Fibroblast of gingiva (primary cell): ENCODE measurements at places on chromosomes 1 and 21.

GRCh38 chr1:203791498-203791897, 3.9 kb upstream of the ZBED6 start:
- no peak for DNase-seq

DNA sequence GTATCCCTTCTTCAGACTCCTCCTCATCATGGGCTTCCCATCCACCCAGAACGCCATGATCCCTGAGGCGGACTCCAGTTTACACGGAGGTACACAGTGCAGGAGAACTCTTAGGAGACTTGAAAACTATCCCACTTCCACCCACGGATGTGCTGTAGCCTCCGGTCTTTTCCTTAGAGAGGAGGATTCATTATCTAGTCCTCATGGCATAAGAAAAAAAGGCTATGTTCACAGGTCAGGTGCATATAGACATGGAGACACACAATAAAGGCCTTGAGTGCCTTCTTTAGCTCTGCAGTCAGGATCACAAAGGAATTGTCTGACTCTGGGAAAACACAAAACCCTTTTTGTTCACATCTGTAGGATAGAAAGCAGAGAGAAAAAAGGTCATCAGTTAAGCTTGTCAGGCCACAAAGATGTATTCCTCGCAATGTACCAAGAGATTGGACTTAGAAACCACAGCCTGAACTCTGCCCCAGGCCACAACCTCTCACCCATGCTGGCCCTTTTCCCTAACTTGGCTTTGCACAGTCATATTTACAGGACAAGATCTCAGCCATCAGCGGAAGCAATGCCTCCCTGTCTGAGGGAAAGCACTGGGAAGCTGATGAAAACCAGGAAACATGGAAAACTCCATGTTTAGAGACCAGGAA, 9.0 kb downstream of the CRP start:
- DNase-seq, result no peak

DNA sequence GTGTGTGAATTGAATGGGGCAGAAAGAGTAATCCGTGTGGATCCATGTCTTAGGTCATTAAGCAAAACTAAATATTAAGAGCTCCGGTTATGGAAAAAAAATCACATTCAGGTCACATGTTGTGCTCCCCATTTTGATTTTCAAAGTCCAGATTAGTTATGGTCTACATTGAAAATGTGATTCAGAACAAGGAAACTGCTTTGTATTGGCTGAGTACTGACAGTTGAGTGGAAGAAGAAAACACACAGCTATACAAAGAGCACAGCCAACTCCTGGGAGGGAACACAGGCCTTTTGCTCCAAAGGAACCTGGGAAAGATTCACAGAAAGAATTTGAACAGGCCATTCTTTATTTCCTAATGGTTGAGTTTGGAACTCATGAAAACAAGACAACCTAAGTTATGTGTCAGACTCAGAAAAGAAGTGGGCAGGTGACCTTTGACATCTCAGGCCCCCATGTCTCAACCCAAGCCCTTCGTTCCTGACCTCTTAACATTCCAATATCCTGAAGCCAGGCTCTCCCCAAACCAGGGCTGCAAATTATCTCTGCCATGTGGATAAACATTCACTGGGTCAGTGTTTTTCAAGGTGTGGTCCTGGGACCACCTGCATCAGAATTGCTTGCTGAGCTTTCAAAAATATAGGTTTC, 159.3 kb upstream of the LMO4 start:
- no peak for DNase-seq

DNA sequence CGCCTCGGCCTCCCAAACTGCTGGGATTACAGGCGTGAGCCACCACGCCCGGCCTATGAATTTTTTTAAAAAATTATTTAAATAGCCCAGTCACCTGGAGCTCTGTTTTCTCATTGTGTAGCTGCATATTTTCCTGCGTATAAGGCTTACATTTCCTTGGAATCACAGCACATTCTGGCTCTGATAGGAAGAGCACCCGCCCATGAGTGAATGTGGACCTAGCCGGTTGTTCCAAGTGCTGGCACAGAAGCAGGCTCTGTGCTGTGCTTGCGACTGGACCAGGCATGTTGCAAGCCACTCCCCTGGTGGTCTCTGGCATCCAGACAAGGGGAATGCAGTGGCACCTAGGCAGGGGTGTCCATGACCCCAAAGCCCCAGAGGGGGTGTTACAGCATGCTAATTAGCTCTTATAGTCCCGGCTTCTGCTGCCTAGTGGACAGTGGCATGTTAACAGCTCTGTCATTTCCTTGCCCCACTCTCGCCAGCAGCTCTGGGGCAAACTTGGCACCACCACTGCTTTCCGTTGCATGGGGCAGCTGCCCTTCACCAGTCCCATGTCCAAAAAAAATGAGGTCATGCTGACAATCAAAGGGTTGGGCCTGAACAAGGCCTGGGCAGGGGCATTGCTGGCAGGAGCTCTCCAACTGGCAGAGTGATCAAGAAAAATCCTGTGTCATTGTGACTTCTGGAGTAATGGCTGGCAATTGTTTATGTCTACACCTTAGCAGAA, 5.2 kb upstream of the VTCN1 start:
- DNase-seq, result no peak

DNA sequence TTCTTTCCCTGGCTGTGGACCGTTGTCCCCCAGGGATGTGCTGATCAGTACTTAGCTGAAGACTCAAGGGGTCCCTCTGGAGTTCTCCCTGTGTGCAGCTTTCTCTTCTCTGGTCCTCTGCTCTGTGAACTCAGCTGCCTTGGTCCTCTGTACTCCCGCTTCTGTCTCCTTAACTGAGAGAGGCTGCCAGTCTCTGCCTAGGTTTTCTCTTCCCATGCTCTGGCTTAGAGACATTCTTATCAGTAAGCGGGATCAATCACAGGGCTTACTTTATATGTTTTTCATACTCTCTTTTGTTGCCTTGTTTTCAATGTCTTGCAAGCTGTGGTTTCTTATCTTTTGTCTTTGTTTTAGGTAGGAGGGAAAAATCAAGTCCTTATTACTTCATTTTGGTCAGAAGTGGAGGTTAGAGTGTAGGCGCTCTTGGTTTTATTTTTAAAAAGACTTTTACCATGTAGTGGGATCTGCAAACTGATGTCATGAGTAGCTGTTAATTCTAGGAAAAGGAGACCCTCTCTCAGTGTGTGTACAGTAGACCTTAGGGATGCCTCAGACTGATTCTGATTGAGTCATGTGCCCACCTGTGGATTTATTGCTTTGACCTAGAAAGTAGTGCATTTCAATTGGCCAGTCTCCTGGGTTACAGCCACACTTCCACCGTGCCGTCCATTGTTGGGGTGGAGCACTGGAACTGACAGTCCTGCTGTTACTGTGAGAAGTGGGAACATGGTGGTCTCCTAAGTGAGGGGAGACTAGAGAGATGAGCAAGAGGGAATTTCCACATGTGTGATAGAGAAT, 46.6 kb downstream of the TTC3 start:
- no peak for DNase-seq

- DNase-seq, result peak; percentile 61
These were observed 9.7 kb downstream of the OR2B11 start for GRCh38 chr1:247448107-247448791.

GRCh38 chr1:55064071-55064581, 24.8 kb downstream of the PCSK9 start:
- DNase-seq, result no peak

DNA sequence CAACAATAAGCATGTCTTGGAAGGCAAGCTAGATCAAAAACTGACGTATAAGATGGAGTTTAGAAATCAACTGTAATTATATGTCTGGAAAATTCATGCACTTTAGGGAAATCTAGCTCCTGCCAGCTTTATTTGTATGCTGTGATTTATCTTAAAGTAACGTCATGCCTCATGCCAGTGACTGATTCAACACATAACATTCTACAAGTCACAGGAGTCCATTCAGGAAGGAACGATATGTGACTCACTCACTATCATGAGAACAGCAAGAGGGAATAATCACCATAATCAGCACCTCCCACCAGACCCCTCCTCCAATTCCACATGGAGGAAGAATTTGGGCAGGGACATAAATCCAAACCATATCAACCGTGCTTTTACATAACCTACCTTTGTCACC, 682.4 kb upstream of the ADAMTS5 start:
- peak; percentile 79 for DNase-seq

DNA sequence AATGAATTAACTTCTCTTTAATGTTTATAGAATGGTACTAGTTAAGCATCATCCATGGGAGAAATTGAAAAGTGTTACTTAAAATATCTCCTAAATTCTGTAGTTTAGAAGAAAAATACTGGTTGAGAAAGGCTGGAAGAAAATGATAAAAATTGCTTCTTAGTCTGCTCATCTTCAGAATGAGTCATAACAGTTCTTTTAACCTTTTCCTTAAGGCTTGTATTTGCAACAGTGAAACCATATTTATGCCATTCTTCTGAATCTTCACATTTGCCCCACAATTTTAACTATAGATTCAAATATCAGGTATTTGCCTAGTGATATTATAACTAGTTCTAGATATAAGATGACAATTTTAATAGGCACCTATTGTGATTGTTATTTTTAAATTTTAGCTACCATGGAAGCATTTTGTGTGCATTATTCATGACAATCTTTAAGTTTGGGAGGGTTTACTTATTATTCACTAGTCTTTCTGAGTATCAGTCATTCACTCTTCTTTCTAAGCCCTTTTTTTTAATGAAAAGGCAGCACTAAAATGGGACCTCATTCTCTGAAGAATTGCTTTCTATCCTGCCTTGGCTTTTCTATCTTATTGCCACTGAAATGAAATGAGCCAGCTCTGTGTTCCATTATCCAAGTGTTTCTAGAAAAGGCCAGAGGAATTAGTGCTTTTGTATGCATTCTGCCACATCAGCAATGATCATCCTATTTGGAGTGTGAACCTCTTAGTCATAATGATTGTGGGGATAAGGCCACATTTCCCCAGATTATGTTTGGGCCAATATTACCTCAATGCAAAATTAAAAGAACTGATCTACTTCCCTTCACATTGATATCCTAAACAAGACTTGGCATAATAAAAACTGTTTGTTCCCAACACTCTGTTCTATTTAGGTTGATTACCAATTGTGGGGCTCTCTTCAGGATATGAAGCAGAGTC, 58.4 kb downstream of the SAMSN1 start:
- DNase-seq, result no peak

DNA sequence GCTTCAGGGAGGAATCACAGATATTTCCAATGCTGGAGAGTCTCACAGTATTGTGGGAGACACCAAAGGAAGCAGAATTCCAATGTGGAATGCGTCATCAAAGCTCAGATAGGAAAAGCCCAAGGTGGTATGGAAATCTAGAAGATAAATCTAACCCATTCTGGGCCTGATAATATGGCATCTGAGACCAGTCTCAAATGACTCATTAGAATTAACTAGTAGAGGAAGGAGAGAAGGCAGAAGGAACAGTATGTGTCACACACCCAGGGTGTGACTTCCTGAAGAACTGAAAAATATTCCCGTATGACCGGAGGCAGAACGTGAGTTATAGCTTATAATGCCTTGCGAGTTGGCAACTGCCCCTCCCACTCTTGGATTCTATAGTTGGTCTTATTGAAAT, 499.2 kb downstream of the PLPP3 start:
- DNase-seq, result no peak

DNA sequence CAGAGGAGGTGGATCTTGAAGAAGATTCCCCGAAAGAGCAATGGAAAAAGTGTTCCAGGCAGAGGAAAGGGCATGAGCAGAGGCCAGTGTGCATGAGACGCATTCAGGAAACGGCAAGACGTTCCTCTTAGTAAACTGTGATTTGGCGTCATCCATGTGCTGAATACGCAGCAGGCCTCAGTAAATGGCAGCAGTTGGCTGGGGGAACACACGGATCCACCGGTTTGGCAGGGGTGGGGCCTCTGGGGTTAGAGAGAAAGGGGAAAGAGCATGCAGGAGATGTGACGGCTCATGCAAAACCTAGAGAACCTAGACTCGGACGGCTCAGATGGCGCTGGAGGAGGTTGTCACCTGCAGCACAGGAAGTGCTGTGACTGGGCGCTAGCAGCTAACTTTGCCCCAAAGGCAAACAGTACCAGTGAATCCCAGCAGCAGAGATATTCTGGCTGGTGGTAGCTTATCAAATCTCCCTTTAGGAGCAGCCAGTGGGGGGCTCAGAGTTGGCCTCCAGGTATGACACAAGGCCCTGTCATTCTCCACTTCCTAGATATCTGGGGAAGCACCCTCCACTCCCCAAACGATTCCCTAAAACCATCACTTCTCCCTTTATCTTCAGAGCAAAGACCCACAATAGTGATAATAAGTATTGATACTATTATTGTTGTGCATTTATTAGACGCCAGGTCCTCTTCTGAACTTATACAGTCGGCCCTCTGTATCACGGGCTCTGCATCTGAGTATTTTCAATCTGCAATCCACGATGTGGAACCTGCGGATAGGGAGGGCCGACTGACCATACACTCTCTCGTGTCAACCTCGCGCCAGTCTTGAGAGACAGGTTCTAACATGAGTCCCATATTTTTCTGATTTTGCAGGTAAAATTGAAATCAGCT, 7.6 kb downstream of the LAPTM5 start:
- no peak for DNase-seq

DNA sequence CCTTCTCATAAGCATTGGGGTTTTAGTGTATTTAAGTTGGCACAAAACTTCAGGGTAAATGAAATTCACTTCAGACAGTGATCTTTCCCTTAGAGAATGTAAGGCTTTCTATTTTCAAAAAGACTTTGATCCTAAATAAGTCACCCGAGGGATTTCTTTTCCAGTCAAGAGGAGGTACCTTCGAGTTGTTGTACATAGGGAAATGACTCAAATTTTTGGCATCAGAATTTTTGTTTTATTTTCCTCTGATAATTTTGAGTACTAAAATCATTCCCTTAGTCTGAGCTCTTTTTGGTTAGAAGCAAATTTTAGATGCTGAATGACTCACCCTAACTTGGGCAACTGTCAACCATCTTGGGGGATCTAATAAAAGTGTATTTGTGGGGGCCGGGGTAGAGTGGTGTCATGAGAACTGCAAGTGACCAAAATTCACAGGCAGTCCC, 193.9 kb downstream of the DHRS3 start:
- DNase-seq, result peak; percentile 63

GRCh38 chr1:214280386-214281020, 456 bp upstream of the SMYD2 start:
- DNase-seq, result no peak

- DNase-seq, result no peak
These were observed 11.9 kb downstream of the MTFR1L start for GRCh38 chr1:25831569-25832196.
